Naive thymus-derived CD8-positive, alpha-beta T cell (primary cell): ENCODE measurements at places on chromosomes 3 and 15.

- H3K36me3 ChIP-seq = no peaks in the 10 kb centered on the region
- H3K4me1 ChIP-seq = peaks cover 8% of the 10 kb centered on the region
- no peaks in the 10 kb centered on the region for H3K27me3 ChIP-seq
- H3K4me3 ChIP-seq = no peak overlapping the region
Measured at GRCh38 chr3:106533093-106533787, 664.4 kb upstream of the CBLB start.

DNA sequence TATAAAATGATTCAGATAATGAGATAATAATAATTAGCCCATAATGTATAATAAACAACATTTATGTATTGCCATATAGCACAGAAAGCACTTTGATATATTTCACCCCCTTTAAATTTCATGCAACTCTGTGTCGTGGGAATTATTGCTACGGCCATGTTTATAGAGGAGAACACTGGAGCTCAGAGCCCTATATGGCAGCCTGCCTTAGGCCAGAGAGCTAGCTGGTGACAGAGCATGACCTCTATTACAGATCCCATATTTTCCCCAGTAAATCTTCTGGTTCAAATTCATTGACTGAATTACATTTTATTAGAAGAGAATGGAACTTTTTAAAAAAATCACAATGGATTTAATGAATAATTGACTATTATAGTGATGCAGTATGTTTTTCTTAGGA lies 25.0 kb downstream of the USP13 start:
- peaks cover 9% of the 10 kb centered on the region for H3K4me1 ChIP-seq
- H3K4me3 ChIP-seq = no peak overlapping the region
- no peaks in the 10 kb centered on the region for H3K27me3 ChIP-seq
- no peak overlapping the region for H3K27ac ChIP-seq
- no peak for DNase-seq

DNA sequence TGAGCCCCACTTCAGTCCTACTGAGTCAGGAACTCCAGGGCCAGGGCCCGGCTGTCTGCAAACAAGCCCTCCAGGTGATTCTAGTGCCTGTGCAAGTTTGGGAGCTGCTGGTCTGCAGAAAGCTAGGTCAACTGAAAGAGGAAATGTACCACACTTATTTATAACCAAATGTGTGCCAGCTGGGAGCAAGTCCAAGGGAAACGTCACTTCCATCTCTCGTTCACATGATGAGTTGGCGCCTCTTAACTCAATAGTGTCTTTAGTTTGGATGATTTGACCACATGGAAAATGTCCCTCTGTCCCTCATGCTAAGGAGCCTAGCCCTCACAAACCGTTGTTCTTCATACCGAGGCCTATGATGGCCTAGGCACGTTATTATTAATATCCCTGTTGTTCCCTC lies 43.2 kb downstream of the GOLGA8S start:
- H3K4me1 ChIP-seq = no peaks in the 10 kb centered on the region
- peaks cover 11% of the 10 kb centered on the region for H3K27me3 ChIP-seq
- DNase-seq = no peak
- no peak overlapping the region for H3K27ac ChIP-seq
- no peak overlapping the region for H3K4me3 ChIP-seq

GRCh38 chr3:24096695-24097290 lies 151.7 kb downstream of the NR1D2 start:
- peaks cover 1% of the 10 kb centered on the region for H3K27me3 ChIP-seq
- DNase-seq = no peak
- no peak overlapping the region for H3K27ac ChIP-seq
- no peaks in the 10 kb centered on the region for H3K36me3 ChIP-seq

DNA sequence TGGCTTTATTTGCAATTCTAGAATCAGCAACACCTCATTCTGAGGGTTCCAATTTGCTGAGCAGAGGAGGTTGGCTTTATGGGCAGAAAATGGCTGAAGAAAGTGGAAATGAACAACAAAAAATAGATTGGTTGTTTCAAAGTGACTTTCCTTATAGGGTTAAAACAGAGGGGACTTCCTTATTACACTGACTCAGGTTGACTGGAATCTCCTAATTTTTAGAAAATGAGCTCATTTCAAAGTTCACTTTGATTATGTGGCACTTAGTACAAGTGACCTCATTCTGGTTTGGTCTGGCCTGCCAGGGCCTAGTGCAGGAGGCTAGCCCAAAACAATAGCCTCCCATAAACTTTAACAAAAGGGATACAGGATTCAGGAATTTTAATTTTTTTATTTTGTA lies 41.4 kb downstream of the NFKBIZ start:
- peaks cover 5% of the 10 kb centered on the region for H3K36me3 ChIP-seq
- H3K4me3 ChIP-seq = no peak overlapping the region
- DNase-seq = no peak
- no peaks in the 10 kb centered on the region for H3K27me3 ChIP-seq
- H3K4me1 ChIP-seq = no peaks in the 10 kb centered on the region

- no peak overlapping the region for H3K4me3 ChIP-seq
- H3K4me1 ChIP-seq = peaks cover 77% of the 10 kb centered on the region
- DNase-seq = no peak
- peaks cover 5% of the 10 kb centered on the region for H3K36me3 ChIP-seq
- H3K27me3 ChIP-seq = no peaks in the 10 kb centered on the region
Measured at GRCh38 chr15:90553248-90553745, 23.6 kb downstream of the CRTC3 start.

GRCh38 chr3:171453180-171453886 lies 6.9 kb downstream of the TNIK start:
- H3K4me3 ChIP-seq = no peak overlapping the region
- peaks cover 35% of the 10 kb centered on the region for H3K4me1 ChIP-seq
- no peak overlapping the region for H3K27ac ChIP-seq
- H3K36me3 ChIP-seq = peaks cover 4% of the 10 kb centered on the region
- DNase-seq = no peak

- no peak within 1 kb of the TSS for H3K27ac ChIP-seq
- peaks cover 6% of the 10 kb centered on the region for H3K4me1 ChIP-seq
- DNase-seq = no peak
- H3K27me3 ChIP-seq = peaks cover 12% of the 10 kb centered on the region
- no peaks in the 10 kb centered on the region for H3K36me3 ChIP-seq
Measured at GRCh38 chr15:78340231-78341056, at the start of gene CRABP1. CRABP1 (plus strand) TSS chr15:78340353; CDS start chr15:78340429, 76 bp downstream.

DNA sequence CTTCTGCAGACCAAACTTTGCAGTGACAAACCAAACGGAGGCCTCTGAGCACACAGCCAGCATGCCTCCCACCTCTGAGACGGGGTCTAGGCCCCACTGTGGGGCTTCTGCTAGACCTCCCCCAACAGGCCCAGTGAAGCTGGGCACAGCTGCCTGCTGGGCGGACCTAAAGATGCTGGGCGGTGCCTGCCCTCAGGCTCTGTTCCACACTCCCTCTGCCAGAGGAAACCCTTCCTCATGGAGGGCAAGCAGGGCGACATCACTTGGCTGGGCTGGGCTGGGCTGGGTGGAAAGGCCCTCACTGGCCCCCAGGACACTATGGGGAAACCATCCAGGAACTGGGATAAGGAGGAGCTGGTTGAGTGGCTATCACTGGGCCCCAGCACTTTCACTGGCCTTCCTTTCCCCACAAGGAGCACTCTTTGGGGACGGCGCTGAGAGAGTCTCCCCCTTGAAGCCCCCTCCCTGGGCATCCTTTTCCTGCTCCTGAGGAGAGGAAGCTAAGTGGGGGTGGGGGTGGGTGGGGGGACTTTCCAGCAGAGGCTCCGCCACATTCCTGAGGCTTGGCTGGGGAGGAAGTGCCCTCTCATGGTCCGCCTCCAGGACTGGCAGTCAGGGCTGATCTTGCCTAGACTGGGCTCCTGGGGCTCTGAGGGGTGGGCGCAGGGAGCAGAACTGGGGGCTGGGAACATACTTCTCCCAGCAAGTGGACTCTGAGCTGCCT lies 98.1 kb upstream of the HACD2 start:
- H3K36me3 ChIP-seq = no peaks in the 10 kb centered on the region
- no peak for DNase-seq
- H3K4me3 ChIP-seq = no peak overlapping the region
- no peaks in the 10 kb centered on the region for H3K27me3 ChIP-seq
- no peak overlapping the region for H3K27ac ChIP-seq

GRCh38 chr3:72924055-72924454 lies 36.2 kb downstream of the GXYLT2 start:
- H3K4me3 ChIP-seq = no peak overlapping the region
- peaks cover 1% of the 10 kb centered on the region for H3K27me3 ChIP-seq
- no peaks in the 10 kb centered on the region for H3K4me1 ChIP-seq
- no peak overlapping the region for H3K27ac ChIP-seq
- DNase-seq = no peak

DNA sequence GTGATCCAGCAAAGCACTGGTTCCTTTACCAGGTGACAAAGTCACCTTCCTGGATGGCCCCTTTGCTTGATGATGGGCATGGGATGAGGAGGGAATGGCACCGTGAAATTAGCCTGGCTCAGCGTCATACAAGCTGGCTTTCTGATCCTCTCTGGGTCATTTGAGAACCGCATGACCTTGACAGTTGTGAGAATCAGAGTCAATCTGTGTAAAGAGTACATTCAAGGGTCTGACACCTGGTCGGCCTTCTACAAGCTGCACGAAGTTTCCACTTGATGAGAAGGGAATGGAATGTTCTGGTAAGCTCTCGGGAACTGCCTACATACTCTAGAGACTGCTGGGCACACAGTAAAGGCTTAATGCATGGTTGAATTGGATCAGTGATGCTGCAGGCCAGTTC lies 319.8 kb upstream of the TLE3 start:
- peaks cover 4% of the 10 kb centered on the region for H3K27me3 ChIP-seq
- no peak for DNase-seq
- H3K27ac ChIP-seq = no peak overlapping the region

- no peak overlapping the region for H3K4me3 ChIP-seq
- no peak overlapping the region for H3K27ac ChIP-seq
- DNase-seq = no peak
- peaks cover 2% of the 10 kb centered on the region for H3K27me3 ChIP-seq
- H3K36me3 ChIP-seq = no peaks in the 10 kb centered on the region
Measured at GRCh38 chr3:100782906-100783305, 73.6 kb downstream of the TFG start.

GRCh38 chr15:63915873-63916771 lies 82.4 kb upstream of the HERC1 start:
- H3K36me3 ChIP-seq = no peaks in the 10 kb centered on the region
- peaks cover 25% of the 10 kb centered on the region for H3K4me1 ChIP-seq
- DNase-seq = no peak
- no peak overlapping the region for H3K27ac ChIP-seq

DNA sequence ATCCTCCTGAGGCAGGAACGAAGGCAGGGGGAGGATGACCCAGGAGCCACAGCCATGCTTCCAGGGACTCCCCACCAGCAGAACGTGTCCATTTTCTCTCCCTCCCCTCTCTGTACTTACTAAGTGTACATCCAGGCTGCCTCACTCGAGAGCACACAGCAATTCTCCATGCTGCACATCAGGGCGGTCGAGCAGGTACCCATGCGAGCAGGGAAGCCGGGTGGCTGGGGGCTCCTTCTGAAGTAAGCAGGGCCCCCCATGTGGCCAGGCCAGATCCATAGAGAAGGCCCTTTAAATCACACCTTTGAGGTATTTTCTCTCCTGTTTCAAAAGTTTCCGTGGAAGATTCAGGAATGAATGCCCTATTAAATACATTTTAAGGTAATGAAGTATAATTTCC lies 41.2 kb upstream of the SLC6A11 start:
- H3K27ac ChIP-seq = no peak overlapping the region
- DNase-seq = no peak
- no peaks in the 10 kb centered on the region for H3K36me3 ChIP-seq
- H3K27me3 ChIP-seq = peaks cover 40% of the 10 kb centered on the region

GRCh38 chr3:19934098-19934566 lies at the start of gene EFHB:
EFHB (minus strand) TSS chr3:19934217; CDS start chr3:19934018, 199 bp downstream.
- DNase-seq = no peak
- H3K4me3 ChIP-seq = no peak within 1 kb of the TSS
- H3K27me3 ChIP-seq = peaks cover 15% of the 10 kb centered on the region
- H3K36me3 ChIP-seq = no peaks in the 10 kb centered on the region
- peaks cover 8% of the 10 kb centered on the region for H3K4me1 ChIP-seq

DNA sequence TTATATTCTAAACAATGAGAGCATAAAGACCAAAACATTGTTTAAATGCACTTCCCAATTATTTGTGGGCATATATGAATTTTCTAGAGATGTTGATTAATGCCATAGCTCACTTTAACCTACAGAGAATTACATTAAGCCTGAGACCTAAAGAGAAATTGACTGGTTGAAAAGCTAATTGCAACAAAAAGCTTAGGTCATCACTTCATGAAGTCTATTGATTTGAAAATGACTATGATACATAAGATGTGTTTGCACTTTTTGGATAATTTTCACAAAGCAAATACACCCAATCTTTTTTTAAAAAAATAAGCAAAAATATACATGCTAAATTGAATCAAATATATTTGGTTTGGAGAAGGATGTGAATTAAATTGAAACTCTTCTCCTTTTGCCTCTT lies 532.8 kb upstream of the GOLIM4 start:
- no peaks in the 10 kb centered on the region for H3K27me3 ChIP-seq
- H3K4me3 ChIP-seq = no peak overlapping the region
- no peak overlapping the region for H3K27ac ChIP-seq
- no peaks in the 10 kb centered on the region for H3K36me3 ChIP-seq
- no peak for DNase-seq

GRCh38 chr3:52089691-52090090 lies 33.3 kb upstream of the DUSP7 start:
- no peaks in the 10 kb centered on the region for H3K27me3 ChIP-seq
- H3K4me3 ChIP-seq = no peak overlapping the region
- no peak overlapping the region for H3K27ac ChIP-seq
- no peak for DNase-seq

DNA sequence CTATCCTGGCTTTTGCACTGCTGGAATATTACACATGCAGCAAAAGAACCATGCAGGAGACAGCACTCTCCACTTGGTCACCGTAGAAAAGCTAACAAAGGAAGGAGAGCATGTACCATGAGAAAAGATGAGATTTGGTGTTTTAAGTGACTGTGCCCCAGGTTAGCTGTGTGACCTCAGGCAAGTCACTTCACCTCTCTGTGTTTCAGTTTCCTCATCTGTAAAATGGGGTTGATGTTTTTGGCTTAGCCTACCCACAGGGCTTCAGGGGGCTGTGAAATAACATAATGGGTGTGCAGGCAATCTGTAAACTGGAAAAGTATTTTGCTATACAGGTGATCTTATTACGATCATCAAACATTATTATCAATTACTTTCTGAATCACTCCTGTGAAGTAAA lies 69.3 kb upstream of the SLC6A11 start:
- no peaks in the 10 kb centered on the region for H3K4me1 ChIP-seq
- DNase-seq = no peak
- H3K36me3 ChIP-seq = no peaks in the 10 kb centered on the region

GRCh38 chr3:47901280-47901833 lies 98.4 kb downstream of the DHX30 start:
- H3K27me3 ChIP-seq = no peaks in the 10 kb centered on the region
- DNase-seq = no peak
- no peaks in the 10 kb centered on the region for H3K36me3 ChIP-seq
- H3K4me3 ChIP-seq = no peak overlapping the region
- H3K27ac ChIP-seq = no peak overlapping the region

DNA sequence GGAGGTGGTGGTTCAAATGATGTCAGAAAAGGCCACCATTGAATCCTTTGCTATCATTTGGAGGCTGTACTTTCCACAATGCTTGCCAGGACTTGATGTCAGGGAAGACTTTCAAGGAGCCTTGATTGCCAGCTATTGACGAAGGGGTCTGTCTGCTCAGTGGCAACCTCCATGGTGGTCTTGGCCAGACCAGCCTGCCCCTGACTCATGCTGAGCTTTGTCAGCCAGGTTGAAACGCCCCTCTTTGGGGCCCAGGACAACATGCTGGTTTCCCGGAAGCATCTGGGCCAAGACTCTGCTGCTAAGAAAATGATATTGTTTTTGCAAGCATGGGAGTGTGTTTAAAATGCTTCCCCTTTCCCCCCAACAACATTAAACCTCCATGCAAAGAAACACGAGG lies 26.7 kb downstream of the CGNL1 start:
- no peak overlapping the region for H3K27ac ChIP-seq
- H3K27me3 ChIP-seq = peaks cover 11% of the 10 kb centered on the region
- DNase-seq = no peak
- H3K4me1 ChIP-seq = no peaks in the 10 kb centered on the region
- H3K4me3 ChIP-seq = no peak overlapping the region
